ENCODE measurements at places on chromosomes 6 and 20.

DNA sequence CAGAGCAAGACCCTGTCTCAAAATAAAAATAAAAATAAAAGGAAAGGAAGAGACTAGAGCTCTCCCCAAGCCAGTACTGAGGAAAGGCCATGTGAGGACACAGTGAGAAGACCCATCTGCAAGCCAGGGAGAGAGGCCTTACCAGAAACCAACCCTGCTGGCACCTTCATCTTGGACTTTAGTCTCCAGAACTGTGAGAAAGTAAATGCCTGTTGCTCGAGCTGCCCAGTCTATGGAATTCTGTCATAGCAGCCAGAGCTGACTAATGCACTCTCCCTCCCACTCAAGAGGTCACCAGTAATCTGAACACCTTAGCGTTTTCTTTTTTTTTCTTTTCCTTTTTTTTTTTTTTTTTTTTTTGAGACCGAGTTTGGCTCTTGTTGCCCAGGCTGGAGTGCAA, 7.3 kb upstream of the PRPH2 start:
- DNase-seq = no peak

GRCh38 chr6:170231293-170232185, 59.3 kb downstream of the DLL1 start:
- no peak for DNase-seq

DNA sequence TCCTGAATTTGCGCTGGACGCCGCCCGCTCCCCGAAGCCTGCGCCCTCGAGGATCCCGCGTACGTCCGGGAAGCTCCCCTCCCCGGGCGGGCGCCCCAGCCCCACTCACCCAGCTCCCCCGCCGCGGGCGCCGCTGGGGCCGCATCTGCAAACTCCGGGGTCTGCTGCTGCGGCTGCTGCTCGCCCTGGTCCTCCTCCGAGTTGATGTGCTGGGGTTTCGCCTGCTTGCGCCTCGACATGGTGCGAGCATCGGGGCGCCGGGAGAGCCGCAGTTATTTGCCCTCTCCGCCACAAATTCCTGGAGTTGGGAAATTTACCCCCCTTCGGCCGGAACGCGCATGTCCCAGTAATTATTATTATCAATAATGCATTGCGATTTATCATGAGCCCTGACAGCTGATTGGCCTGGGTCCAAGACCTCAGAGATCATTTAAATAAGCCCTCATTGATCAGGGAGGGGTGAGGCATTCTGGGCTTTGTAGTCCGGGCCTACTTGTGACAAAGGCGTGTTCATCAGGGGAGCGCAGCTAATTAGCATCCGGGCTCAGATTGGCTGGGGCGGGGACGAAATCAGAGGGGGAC, at the start of gene SALL4:
SALL4 (minus strand) TSS at position 352 of the 582 bp plus-strand sequence; CDS start at position 239, 113 bp downstream.
- no peak for DNase-seq

- DNase-seq = no peak
Observed at GRCh38 chr6:130964289-130964688, 98.8 kb downstream of the EPB41L2 start.

DNA sequence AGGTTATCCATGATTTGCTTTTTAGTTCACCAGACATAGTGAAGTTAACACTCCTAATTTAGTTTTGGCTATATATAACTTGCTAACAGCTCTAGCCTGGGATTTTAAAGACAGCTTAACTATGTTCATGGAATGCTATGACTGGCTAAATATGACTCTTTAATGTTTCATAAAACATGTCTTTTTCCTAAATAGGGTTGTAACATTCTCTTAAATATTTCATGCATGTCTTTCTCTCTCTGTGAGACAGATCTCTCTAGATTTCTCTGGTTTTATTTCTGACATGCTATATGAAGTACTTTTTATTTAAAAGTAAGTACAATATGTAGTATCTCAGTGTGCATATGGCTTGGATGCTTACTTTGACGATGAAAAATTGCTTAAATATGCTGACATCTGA, 35.7 kb downstream of the MACROD2 start:
- DNase-seq = no peak

DNA sequence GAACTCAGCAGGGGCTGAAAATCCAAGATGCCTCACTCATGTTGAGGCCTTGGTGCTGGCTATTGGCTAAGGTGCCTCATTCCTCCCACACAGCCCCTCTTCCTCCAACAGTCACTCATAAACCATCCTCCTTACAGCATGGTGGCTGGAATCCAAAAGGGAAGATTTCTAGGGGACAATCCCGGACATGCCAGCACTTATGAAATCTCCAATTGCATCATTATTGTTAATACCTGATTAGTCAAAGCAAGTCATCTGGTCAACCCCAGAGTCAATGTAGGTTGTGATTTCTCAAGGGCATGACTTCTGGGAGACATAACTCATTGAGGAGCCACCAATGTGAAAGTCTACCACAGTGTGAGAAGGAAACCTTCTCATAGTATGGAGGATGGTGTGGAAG, 506.6 kb upstream of the NOX3 start:
- DNase-seq = no peak

GRCh38 chr20:41537865-41538264, 80.3 kb downstream of the CHD6 start:
- no peak for DNase-seq

- no peak for DNase-seq
Observed at GRCh38 chr6:53898026-53898795, 103.4 kb downstream of the LRRC1 start.

DNA sequence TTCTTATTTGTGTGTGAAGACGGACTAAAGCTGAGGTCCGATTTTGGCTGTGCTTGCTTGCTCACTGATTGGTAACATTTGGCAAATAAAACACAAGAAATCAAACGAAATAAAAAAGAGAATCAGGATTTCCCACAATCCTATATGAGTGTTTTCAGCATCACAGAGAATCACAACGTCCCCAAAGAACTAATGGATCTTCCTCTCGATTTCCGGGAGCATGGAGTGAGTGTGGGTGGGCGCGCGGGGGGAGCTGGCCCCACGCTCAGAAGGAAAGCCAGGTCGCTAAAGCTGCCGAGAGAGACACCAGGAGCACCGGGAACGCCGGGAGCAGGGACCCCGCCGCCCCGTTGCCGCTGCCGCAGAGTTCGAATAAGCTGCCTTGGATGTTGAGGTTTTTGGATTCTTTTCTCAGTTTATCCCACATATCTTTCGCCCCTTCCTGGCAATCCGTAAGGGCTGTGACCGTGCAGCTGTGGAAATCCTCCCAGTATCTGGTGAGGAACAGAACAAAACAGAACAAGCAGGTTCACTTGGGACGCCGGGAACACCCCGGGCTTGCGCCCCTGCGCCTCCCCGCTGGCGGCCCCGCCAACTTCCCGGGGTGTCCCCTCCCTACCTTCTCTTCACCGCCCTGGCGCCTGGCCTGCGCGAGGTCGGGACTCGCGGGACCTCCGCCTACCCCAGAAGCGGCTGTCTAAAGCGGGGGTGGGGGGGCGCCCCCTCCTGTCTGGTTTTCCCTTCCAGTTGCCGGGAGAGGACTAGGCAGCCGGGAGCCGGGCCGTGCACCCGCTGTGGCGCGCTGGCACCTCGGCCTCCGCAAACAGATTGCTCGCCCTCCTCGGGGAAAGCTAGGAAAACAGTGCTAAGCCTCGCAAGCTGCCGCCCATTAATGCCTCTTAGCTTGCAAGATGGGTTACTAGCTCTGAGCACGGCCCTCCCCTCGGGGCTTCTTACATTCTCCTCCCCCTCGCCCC, 7.7 kb downstream of the NRN1 start:
- DNase-seq = no peak

DNA sequence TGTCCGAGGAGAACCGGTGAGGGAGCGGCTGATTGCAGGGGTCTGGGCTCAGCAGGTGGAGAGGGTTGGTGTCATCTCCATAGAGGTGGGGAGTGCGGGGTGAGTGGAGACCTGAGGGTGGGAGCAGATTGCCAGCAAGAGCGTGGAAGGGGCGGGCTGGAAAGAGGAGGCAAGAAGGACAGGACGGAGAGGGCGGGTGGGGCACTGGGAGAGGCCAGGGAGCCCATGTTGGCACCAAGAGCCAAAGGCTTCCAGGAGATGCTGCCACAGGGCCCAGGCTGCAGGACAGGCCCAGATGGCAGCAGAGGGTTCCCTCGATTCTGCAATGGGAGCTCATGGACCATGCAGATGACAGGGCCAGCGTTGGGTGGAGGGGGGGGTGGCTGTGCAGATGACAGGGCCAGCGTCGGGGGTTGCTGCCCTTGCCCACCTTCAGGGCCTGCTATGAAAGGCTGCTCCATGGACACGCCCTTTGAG, 105.4 kb downstream of the TMEM242 start:
- no peak for DNase-seq

- no peak for DNase-seq
Observed at GRCh38 chr6:159445351-159445750, 247.7 kb downstream of the SOD2 start.

DNA sequence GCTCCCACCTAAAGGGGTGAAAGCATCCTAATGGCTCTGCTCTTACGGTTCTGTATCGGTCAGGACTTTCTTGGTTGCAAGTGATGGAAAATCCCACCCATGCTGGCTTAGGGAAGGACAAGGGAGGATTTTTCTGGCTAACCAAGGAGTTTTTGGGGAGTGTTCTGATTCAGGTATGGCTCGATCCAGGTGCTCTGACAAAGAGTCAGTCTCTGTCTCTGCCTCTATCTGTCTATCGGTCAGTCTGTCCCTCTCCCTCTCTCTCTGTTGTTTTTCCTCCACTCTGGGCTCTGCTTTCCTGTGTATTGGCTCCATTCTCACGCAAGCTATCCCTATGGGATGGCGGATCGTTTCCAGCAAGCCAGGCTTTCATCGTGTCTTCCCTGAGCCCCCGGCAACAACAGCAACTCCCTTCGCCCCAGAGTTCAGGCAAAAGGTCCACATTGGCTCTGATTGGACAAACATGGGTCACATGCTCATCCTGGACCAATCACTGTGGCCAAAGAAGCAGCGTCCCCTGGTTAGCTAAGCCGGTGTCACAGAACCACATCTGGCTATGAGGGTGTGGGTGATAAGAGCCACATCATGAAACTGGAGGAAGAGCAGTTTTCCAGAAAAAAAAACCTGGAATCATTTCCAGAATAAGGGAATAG, 160.3 kb downstream of the BMP7 start:
- no peak for DNase-seq

GRCh38 chr6:51260003-51260402, 441.3 kb downstream of the TFAP2B start:
- no peak for DNase-seq

DNA sequence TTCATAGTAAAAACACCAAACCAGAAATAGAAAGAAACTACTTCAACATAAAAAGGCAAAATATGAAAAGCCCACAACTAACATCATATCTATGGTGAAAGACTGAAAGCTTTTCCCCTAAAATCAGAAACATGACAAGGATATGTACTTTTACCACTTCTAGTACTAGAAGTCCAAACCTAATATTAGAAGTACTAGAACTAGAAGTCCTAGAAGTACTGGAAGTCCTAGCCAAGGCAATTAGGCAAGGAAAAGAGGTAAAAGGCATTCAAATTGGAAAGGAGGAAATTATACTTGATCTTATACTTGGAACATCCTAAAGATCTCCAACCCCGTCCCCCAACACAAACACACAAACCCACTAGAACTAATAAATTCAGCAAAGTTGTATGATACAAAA, 74.9 kb downstream of the TASP1 start:
- DNase-seq = no peak

GRCh38 chr6:147282566-147282959, 78.3 kb downstream of the STXBP5 start:
- DNase-seq = no peak

GRCh38 chr6:97068211-97068610, 143.7 kb downstream of the KLHL32 start:
- DNase-seq = no peak

DNA sequence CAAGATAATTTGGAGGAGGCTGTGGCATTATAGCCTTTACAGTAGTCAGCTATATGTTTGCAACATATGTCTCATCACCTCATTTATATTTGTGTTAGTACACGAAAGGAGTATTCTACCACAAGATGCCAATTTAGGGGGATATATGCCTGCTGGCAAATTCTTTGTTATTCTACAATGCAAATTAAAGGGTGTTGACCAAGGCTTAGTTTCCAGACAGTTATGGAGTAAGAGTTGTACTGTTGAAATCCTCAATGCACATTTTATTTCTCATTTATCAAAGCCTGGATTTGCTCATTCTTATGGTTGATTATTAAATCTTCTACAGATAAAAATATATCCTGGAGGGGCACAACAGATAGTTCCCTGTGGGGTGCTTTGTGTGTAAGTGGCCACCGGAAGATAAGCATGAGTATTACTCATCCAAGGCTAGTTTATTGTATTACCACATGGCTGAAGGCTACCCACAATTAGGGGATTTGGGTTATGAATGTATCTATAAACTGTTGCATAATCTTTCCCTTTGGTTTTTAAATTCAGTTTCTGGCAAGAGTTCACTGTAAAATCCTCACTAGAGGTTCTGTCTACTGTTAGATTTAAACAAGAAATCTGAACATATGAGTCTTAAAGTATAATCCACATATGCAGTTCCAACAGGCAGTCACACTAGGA, 9.0 kb downstream of the CST9 start:
- DNase-seq = no peak
